ENCODE measurements at places on chromosomes 5 and 9.

- no peak for DNase-seq
Observed at GRCh38 chr5:141492168-141492885, 3.4 kb downstream of the PCDHGC5 start.

DNA sequence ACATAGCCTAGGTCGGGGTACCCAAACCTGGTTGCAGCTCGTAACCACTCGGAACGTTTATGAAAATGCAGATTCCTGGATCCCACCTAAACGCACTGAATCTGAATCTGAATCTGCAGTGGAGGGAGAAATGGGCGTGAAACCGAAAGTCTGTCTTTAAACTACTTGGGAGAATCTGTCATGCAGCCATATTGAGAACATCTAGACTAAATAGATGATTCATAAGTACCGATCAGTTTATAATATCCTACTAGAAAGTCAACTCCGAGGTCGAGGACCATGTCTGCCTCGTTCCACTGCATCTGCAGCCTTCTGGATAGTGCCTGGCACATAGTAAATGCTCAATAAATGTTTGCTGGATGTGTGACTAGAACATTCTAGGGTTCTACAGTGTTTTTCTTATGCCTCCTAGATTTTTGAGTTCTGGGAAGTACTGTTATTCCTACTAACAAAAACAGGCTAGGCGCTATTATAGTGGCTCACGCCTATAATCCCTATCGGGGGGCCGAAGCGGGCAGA lies 632 bp downstream of the COQ4 start:
- DNase-seq, result no peak

GRCh38 chr5:12615141-12615820 lies 711.0 kb upstream of the CTNND2 start:
- DNase-seq, result no peak

DNA sequence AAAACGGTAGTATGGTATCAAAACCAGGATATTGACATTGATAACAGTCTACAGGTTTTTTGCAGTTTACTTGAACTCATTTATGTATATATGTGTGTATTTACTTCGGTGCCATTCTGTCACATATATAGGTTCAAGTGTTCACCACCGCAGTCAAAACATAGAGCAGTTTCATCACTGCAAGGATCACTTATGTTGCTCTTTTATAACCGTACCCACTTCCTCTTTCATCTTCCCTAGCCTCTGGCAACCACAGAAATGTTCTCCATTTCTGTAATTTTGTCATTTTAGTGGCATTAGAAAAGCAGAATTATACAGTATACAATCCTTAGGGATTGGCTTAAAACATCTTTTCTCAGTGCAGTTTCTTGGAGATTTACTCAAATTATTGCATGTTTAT lies 90.3 kb downstream of the SH3GL2 start:
- DNase-seq, result no peak

- DNase-seq, result no peak
Observed at GRCh38 chr9:116942593-116943061, 255.5 kb downstream of the TRIM32 start.

DNA sequence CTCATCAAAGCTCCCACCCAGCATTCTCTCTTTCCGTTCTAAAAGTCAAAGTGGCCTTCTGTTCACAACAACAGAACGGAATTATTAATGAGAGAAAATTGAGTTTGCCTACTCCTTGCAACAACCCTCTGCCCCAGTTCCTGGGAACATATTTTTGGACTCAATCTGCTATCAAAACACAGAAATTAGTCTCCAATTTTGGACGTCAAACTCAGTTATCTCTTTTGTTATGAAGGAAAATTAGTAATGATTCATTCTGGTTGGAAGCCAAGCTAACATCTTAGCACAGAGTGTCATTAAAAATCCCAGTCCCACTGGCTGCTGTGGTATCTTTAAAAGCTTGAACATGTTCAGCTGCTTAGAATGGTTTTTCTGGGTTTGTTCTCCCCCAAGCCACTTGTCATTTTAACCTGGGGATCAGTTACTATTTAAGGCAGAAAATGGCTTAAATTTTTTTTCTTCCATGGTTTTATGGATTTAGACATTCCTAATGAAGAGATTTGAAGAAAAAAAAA lies 343.2 kb downstream of the TRIM32 start:
- no peak for DNase-seq
